ENCODE measurements at places on chromosomes 16 and 17.

GRCh38 chr17:67490471-67490870 is 113.4 kb downstream of the PITPNC1 start:
- no peak for DNase-seq

DNA sequence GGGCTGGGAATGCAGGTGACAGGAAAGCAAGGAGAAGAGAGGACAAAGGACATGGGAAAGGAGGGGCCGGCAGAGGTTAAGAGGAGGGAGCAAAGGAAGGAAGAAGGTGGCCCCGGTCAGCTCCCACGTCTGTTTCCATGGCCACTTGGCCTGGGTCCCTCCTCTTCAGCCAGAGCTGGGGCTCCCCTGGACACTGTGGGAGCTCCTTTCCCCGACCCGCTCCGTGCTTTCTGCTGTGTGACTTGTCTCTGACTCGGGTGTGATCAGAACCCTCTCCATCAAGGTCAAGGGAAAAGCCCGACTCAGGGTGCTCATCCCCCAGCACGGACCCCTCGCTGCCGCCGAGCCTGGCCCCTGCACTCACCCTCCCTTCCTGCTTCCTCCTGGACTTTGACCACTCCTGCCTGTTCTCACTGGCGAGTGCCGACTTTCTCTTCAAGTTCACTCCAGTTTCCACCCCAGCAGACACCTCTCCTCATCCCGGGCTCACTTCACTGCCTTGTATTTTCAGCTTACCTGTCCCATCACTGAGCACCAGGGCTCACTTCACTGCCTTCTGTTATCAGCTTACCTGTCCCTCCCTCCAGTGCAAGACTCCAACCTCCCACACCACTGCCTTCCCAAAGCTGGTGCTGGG is 61.2 kb downstream of the MEAK7 start:
- no peak for DNase-seq

- DNase-seq = no peak
These were observed 7.1 kb downstream of the MRM3 start for GRCh38 chr17:789160-789840.

GRCh38 chr17:7732981-7733539 is 15.5 kb downstream of the DNAH2 start:
- no peak for DNase-seq

GRCh38 chr16:49474741-49475140 is 101.1 kb downstream of the C16orf78 start:
- no peak for DNase-seq

DNA sequence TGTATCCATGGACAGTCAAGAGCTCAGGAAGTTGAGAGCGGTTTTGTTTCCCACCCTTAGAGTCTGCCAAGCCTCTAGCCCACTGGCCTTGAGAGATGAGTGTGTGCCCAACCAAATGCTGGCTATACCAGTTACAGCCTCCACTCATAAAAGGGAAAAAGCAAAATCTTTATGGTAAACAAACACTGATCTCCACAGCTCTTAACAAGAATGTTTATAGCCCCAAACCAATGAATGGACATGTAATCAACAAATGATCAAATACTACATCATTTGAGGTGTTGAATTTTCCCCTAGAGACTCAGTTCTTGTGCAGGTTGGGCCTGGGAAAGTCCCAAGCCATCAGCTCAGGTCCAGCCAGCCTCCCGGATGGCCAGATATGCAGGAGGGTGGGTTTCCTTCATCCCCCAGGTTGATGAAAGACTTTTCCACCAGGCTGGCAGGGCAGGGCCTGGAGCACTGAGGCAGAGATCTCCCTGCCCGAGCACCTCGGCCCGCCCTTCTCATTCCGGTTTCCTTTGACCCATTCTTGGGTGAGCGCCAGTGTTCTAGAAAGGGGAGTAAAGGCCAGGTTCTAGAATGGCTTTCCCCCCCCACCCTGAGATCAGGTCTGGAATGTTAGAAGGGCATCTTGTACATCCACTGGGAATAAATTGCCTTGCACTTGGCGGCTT is 3.9 kb upstream of the EFTUD2 start:
- no peak for DNase-seq

DNA sequence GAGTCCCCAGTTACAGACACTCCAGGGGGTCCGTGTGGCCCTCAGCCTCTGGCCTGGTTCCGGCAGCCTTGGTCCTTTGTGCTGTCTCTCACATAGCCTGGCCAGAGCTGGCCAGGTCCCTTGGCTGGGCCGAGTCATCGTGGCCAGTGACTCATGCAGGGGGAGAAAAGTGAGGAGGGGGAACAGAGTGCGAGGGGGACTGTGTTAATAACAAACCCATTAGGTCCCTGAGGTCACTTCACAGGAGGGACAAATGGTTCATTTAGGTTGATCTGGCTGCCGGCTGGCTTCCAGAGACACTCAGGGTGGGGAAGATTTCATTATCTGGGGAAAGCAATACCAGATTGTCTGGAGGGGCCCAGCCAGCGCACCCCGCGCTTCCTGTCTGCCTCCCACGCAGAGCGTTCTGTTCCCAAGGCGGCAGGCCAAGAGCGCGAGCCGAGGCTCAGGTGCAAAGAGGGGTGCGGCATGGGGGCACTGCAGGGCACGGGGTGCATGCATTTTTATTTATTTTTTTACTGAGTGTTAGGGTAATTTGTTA is 223.1 kb downstream of the SEC14L1 start:
- no peak for DNase-seq

DNA sequence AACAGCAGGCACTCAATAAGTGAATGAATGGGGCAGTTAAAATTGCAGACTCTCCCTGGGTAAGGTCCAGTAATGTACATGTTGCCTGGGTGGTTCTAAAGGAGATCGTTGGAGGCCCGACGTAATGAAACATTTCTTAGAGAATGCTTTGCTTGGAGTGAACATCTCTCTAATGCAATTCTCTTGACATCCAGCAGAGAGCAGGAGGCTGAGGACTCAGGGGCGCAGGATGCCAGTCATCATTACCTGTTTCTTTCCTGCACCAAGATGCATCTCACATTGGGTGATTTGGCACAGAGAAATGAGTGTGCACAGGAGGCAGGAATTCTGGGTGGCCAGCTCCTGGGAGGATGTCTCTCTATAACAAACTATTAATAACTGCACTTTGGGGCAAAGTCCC is 130.3 kb upstream of the RBBP6 start:
- DNase-seq = no peak

GRCh38 chr17:63530557-63531021 is 7.4 kb downstream of the KCNH6 start:
- no peak for DNase-seq

DNA sequence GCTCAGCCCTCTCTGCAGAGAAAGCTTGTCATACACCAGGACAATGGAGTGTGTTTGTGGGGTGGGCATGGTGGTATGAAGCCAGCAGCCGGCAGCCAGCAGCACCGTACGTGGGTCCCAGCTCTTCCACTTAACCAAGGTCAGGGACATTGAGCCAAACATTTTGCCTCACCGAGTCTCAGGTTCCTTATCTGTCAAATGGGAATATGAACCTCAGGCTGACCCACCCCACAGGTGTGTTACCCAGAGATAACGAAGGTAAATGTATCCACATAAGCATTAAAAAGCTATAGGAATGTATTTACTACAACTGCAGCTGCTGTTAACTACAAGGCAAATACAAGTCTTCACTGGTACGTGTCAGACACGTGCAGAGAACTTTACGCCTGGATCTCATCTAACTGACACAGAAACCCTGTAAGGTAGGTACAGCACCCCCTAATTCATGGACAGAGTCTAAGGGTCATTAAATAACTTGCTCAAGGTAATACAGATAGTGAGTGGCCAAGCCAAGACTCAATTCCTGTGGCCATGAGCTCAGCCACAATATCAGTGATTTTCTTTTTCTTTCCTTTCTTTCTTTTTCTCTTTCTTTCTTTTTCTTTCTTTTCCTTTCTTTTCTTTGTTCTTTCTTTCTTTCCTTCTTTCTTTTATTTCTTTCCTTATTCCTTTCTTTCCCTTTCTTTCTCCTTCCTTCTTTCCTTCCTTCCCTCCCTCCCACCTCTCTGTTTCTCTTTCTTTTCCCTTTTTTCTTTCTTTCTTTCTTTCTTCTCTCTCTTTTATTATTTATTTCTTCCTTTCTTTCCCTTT is 990 bp downstream of the SLC5A11 start:
- no peak for DNase-seq

GRCh38 chr17:2051933-2052559 is 2.9 kb upstream of the HIC1 start:
- no peak for DNase-seq

DNA sequence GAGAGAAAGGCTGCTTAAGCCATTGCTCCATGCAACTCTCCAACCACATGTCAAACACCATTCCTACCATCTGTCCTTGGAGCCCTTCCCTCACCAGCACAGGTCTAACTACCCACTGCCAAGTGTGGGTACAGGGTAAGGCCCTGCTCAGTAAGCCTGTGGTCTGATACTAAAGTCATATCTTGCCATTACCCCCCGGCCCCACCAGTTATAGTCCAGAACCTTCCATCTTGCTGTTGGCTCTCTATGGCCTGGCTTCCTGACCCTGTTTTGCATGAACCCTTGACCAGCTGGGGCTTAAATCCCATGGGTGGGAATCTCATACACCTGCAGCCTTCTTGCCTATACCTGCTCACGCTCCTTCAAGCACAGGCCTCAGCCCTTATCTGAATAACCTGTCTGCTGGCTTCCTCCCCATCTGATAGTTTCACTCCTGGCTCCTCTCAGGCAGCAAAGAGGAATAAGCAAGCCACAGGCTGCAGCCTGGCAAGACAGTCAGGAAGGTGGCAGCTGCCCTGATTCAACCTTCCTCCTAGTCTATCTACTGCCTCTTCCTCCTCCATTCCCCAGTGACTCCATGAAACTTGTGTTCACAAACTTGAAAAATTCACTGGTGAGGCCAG is 64.1 kb downstream of the ZFHX3 start:
- no peak for DNase-seq

DNA sequence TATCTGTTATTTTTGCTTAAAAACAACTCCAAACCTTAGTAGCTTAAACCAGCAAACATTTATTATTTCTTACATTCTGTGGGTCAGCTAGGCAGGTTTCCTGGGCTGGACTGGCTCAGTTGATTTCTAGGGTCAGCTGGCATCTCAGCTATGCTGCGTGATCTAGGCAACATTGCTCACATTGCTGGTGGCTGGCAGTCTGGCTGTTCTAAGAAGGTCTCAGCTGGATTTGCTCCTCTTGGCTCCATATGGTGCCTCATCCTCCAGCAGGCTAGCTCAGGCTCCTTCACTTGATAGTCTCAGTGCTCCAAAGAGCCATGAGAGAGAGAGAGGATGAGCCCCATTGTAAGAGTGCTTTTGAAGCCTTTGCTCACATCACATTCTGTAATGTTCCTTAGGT is 470.6 kb upstream of the CDH5 start:
- no peak for DNase-seq

DNA sequence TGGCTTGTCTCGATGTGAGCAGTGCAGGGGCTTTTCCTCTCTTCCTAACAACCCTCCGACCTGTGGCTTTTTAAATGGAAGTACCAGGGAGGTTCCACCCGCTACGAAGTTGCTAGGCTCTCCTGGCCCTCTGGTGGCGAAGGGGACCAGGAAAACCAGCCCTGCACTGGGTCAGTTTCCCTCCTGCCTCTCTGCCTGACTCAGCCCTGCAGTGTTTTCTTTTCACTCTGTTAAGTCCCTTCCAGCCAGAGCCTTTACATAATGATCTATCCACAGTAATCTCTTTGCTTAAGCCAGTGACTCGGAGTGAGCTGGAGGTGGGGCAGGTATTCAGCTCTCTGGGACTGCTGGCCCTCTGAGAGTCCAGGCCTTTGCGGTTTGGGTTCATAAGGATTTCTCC is 331.3 kb upstream of the EEF2KMT start:
- DNase-seq = no peak

GRCh38 chr16:2853531-2854073 is 4.4 kb downstream of the PRSS22 start:
- DNase-seq = no peak

GRCh38 chr17:142876-143784 is 5.8 kb downstream of the SCGB1C2 start:
- DNase-seq = no peak

DNA sequence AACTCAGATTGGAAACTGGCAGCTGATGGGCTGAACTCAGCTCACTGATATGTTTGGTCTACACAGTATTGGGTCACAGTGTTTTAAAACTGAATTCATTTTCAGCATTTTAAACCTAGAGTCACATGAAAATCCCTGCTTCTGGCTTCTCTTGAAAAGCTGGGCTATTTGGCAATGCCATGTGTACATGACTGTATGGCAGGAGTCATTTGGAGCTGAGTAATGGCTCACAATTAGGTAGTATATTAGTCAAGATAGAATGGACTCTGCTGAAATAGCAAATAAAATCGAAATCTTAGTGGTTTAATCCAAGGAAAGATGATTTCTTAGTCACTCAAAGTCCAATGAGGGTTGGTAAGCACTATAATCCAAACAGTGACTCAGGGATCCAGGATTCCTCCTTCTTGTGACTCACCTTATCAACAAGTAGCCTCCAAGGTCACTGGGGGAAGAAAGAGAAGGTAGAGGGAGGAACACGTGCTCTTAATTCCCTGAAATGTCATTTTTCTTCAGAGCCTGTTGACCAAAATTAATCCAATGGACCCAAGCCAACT is 13.9 kb upstream of the PMP22 start:
- DNase-seq = no peak

DNA sequence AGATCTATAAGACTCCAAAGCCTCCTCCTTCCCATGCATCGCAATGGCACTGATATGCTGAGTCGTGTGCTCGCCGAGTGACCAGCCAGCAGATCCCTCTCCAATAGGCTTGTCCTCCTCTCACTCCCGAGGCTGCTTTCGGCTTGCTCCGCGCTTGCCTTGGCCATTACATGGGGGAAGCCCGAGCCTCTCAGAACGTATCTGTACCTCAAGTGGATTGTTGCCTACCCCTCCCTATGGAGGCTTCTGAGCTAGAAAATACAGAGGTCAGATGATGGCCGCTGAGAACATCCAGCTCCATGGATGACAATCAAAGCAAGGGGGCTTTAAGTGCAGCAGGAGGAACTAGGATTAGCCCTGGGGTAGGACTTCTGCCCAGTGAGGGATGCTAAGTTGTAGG is 7.7 kb upstream of the NLRP1 start:
- no peak for DNase-seq

- DNase-seq = no peak
These were observed 14.1 kb upstream of the LCMT1 start for GRCh38 chr16:25097276-25097975.

DNA sequence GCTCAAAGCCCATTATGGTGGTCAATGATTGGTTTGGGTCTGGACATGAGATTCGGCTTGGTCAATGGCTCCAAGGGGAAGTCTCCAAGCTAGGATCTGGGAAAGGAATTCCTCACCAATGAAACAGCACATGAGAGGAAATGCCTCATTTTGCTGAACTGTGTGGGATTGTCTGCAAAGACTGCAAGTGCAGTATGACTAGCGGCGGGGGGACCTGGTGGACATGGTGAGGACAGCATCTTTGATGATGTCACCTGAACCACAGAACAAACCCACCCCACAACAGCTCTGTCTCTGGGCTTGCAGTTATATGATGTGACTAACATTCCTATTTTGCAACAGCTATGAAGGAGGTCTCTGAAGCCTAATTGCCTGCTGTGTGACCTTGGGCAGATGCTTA is 50.6 kb upstream of the NKD1 start:
- DNase-seq = no peak

- no peak for DNase-seq
These were observed 118.4 kb downstream of the VPS53 start for GRCh38 chr17:596287-596686.

Measured in NCI-H1417 treated with DMSO at 0.1 percent for 48 hours (cell line).